ENCODE measurements at places on chromosomes 12 and 14.
A peak's percentile ranks its signal among the peaks of the same experiment; 100 is the strongest.

DNA sequence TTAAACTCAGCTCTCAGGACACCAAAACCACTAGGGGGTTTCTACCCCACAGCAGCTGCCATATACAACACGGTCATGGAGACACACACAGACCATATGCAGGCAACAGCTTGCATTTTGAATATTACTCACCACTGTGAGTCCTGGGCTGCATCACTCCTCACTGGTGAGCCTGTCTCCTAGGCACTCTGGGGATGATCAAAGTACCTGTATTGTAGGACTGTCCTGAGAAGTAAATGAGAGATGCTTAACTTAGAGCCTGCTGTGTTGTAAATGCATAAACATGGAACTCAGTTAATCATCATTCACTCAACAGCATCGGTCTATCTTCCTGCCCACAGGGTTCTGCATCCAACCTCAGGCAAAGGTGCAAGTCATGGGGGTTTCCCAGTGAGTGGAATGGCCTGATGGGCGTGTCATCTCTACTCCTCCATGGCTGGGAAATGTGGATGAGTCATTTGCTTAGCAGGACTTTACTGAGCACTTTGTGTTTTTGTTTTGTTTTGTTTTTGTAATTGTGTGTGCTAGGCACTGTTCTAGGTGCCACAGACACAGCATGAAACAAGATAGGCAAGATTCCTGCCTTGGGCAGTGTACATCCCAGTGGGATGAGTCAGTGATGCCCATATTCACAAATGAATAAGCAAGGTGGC, 1141.2 kb upstream of the TMEM132C start:
- DNase-seq = peak; percentile 44

DNA sequence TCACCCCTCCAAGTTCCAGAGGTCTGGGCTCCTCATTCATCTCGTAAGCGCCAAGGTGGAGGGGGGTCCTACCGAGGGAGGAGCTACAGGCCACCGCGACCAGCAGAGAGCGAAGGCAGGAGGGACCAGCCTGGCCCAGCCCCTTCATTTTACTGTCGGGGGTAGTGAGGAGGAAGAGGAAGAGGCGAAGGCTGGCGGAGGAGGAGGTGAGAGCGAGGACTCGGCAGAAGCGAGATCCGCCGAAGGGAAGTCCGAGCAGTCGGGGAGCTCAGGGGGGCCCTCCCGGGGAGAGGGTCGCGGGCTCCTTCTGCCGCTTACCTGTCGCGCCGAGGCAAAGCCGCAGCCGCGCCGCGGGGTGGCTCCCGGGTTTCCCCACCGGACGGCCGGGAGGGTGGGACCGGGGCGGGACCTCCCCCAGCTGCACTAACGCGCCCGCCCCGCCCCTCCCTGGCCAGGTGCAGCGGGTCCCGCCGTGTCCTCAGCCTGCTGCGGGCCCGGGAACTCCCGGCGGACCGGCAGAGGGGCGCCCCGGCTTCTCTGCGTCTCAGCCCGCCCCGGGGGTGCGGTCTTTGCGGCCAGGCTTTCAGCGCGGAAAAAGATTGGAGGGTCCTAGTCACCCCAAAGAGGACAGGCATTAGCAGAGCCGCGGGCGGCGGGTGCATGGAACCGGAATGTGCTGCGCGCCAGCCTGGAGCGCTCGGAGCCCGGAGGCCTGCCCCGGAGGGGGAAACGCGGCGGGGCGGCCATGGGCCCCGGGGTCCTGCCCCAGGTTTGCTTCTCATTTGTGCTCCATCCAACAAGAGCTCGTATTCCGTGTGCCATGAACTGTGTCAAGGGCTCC, at the start of gene GALNT6:
TSS of gene GALNT6 (minus strand) at position 124 of the 841 bp plus-strand sequence. CDS start 11,625 bp downstream, outside the sequence.
- DNase-seq = peak; percentile 67

DNA sequence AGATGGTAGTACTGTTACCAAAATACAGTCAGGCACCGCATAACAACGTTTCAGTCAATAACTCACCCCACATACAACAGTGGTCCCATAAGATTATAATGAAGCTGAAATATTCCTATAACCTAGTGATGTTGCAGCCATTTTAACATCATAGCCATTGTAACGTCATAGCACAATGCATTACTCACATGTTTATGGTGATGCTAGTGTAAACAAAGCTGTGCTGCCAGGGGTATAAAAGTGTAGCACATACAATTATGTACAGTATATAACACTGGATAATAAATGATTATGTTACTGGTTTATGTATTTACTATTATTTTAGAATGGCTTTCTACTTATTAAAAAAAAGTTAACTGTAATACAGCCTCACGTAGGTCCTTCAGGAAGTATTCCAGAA, 37.0 kb downstream of the GPR137C start:
- DNase-seq = no peak

DNA sequence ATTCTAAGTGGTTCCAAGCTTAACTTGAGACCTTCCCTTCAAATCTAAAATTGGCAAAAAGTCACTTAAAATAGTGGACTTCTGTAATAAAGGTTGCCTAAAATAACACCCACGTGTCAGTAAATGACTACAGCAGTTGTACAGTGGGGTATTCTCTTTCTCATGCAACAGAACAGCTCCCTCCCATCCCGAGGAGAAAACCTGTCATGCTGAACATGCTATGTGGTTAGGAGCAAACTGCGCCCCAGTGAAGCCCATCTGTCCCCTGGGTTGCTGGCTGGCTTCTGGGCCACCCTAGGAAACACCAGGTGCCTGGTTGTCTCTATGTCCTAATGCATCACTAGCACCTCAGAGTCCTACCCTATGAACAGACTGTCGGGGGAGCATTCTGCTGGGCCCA, 2.7 kb downstream of the BTBD6 start:
- no peak for DNase-seq

DNA sequence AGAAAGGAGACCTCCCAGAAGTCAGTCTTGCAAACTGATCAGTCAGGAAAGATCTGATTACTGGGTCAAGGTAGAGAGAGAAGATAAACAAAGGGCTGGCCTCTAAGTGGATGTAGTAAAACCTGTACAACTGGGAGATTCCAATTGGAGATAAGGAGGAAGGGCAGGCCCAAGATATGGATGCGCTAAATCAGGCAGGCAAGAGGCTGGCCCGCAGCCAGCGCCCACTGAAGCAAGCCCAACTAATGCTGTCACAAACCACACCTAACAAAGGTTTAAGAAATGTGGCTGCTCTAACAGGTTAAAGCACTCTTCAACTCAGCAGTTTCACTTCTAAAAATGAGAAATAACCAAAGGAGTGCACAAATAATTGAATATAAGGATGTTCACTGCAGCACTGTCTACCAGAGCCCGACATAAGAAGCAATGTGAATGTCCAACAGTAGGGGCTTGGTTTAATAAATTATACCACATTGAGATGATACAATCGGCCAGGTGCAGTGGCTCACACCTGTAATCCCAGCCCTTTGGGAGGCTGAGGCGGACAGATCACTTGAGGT, 4.7 kb downstream of the GLTP start:
- no peak for DNase-seq

- DNase-seq = no peak
These were observed 520.7 kb downstream of the MED13L start for GRCh38 chr12:115756804-115757203.

DNA sequence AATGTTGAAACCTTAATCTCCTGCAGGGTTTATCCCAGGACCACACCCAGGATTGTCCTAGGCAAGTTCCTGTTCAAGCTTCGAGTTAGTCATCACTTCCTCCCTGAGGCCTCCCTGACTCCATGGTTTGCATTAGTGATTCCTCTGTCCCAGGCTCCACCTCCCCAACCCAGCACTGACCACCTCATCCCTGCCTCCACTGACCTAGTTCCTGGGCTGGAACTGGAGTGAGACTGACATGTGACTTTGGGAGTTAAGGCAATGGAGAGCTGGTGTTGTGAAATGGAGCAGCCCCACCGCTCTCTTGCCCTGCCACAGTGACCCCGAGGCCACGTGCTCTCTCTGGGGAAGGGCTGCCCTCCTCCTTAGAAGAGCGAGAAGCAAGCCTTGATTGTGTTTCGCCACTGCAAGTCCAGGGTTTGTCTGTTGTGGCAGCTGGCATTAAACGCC, 15.8 kb upstream of the DTX1 start:
- no peak for DNase-seq

GRCh38 chr14:85620947-85621346, 91.0 kb downstream of the FLRT2 start:
- no peak for DNase-seq

DNA sequence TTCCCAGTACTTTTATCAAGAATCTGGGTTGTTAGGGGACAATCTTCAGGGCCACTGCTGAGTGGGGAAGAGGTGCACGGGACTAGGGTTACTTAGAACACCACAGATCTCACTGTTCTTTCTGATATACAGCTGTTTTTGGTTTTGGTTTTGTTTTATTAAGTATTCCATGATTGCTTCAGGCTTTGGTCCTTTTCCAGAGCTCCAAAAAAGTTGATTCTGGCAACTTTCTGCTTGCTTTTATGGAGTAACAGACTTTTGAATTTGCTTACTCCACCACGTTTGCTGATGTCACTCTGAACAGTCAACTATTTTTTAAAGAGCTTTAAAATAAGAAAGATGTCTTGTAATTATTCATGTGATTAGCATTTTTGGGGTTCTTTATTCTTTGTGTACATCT, 368.1 kb upstream of the FOXG1 start:
- no peak for DNase-seq

DNA sequence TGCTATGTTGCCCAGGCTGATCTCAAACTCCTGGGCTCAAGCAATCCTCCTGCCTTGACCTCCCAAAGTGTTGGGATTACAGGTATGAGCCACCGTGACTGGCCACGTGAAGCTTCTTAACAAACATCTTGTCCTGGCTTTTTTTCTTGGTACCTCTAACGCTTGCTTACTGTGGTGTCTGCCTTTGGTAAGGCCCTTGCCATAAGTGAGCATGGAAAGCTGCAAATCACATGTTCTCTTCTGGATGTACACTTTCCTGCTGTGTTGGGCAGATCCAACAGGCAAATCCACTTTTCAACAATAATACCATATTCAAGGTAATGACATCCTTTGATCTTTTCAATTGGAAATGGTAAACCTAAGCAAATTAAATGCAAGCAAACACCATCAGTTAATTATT, 54.6 kb downstream of the ARF6 start:
- no peak for DNase-seq

GRCh38 chr14:96627386-96627785, 125.2 kb downstream of the PAPOLA start:
- DNase-seq = no peak

- DNase-seq = no peak
These were observed 4.7 kb upstream of the KRT77 start for GRCh38 chr12:52708010-52708409.

DNA sequence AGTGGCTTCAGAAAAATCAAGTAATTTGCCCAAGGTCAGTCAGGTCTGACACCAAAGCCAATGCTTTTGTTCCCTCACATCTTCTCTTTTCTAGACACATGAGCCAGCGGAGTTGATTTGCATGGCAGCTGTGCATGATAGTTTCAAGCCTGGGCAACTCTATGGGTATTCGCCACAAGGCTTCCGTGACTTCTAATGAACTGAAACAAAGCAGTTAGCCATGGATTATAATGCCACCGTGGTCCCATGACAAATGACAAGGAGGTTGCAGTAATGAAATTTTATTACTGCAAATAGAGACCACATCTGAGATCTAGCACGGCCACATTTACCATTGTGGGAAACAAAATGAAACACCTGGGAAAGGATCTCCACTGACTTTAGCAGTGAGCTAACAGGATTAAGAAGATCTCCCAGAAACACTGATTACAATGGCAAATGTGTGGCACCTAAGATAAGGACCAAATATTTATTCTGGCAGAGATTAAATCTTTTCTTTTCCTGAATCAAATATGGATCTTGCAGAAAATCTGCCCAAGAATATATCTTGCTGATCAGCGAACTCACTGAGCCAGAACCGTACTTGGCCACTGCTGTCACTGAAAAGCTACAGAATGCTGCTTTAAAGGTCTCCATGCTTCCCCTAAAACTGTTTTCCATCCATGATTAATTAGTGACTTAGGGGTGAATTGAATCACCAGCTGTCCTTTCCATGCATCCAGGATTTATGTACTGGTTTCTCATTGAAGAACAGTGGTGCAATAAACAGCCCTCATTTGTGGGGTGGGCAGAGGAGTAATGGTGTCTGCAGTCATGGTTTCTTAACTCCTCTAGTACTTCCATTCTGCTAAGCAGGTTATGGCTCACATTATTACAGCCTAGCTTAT, 551.0 kb downstream of the DIO2 start:
- no peak for DNase-seq

GRCh38 chr12:9064815-9065606, 50.7 kb downstream of the A2M start:
- peak; percentile 16 for DNase-seq

- no peak for DNase-seq
These were observed 29.5 kb upstream of the RHOJ start for GRCh38 chr14:63174760-63175191.

DNA sequence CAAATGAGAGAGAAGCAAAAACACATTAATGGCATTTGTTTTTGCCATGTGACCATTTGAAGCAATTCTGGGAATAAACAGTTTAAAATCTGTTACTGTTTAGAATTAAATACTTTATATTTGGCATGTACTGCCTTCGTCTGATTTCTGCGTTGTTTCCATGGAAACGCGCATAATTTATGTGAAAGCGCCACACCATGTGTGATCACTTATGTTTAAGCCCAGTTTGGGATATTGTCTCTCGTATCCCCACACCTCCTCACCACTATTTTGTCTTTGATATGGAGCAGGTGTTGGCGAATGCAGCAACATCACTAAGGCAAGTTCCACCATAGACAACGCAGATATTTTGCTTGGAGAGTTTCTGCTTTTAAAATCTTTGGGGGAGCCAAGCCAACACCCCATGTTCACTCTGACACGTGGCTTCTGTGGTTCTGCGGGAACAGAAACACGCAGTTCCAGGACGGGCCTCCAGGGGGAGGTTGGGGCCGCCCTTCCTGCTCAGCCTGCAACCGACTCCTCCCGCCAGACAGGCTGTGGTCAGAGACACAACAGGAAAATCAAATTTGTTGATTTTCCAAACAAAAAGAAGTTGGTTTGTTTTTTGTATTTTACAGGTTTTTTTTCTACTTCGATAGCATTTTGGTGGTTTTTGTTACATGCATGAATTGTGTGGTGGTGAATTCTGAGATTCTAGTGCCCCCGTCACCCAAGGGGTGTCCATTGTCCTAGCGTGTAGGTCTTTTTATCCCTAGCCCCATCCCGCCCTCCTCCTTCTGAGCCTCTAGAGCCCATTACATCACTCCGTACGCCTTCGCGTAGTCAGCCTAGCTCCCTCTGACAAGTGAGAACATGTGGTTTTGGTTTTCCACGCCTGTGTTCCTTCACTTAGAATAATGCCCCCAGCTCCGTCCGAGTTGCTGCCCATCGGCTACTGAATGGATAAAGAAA, 101.9 kb upstream of the SFSWAP start:
- DNase-seq = peak; percentile 55
